HT-29 (cell line): ENCODE measurements at places on chromosomes 4 and X. TPM values are rescaled to one million over a fixed set of nuclear protein-coding genes. Genes with fewer than 3 reads are reported as not detected.

The PPP3CA gene
- total RNA-seq: 20.3 and 20.6 TPM in 2 replicates

The NDNF gene
- total RNA-seq: 0.64 TPM in 1 of 2 replicates, not detected in the other

The ETDA gene
- total RNA-seq: not detected in 2 replicates

The PHKA1 gene
- 4.8 and 5.9 TPM in 2 replicates for total RNA-seq

The CYP4V2 gene
- total RNA-seq: 4.0 and 5.7 TPM in 2 replicates

The DTHD1 gene
- 0.08 and 0.37 TPM in 2 replicates for total RNA-seq

The GUCY1A1 gene
- 0.21 and 0.61 TPM in 2 replicates for total RNA-seq

The PGM2 gene
- total RNA-seq: 21.3 and 21.8 TPM in 2 replicates

The USP17L22 gene
- total RNA-seq: 0.39 TPM in 1 of 2 replicates, not detected in the other

The F8A2 gene
- not detected in 2 replicates for total RNA-seq

The ERVMER34-1 gene
- total RNA-seq: 2.9 and 4.6 TPM in 2 replicates

The RNF175 gene
- not detected in 2 replicates for total RNA-seq

The MRPL1 gene
- total RNA-seq: 14.2 and 19.9 TPM in 2 replicates

The MAGEA4 gene
- total RNA-seq: not detected in 2 replicates

The FAM47E gene
- 2.4 and 2.9 TPM in 2 replicates for total RNA-seq

The VSIG1 gene
- total RNA-seq: 0.26 TPM in 1 of 2 replicates, not detected in the other

The SPP1 gene
- 0.99 and 1.7 TPM in 2 replicates for total RNA-seq

The ATP1B4 gene
- not detected in 2 replicates for total RNA-seq

The CSAG1 gene
- 1.1 and 5.7 TPM in 2 replicates for total RNA-seq

The CACNA1F gene
- not detected in 2 replicates for total RNA-seq

The EDNRA gene
- not detected in 2 replicates for total RNA-seq

The TNIP3 gene
- not detected in 2 replicates for total RNA-seq

The PNMA5 gene
- total RNA-seq: 0.10 and 0.37 TPM in 2 replicates

The ZAR1 gene
- not detected in 2 replicates for total RNA-seq

The STPG2 gene
- not detected in 2 replicates for total RNA-seq

The HAND2 gene
- not detected in 2 replicates for total RNA-seq

The RPS6KA6 gene
- 0.61 and 2.5 TPM in 2 replicates for total RNA-seq

The TEC gene
- 1.2 and 3.2 TPM in 2 replicates for total RNA-seq

The GIMD1 gene
- total RNA-seq: not detected in 2 replicates

The GLOD5 gene
- 0.63 TPM in 1 of 2 replicates, not detected in the other for total RNA-seq

The UNC5C gene
- total RNA-seq: not detected in 2 replicates

The SORBS2 gene
- 3.1 and 9.7 TPM in 2 replicates for total RNA-seq
